ENCODE measurements at places on chromosomes 7 and 10.

DNA sequence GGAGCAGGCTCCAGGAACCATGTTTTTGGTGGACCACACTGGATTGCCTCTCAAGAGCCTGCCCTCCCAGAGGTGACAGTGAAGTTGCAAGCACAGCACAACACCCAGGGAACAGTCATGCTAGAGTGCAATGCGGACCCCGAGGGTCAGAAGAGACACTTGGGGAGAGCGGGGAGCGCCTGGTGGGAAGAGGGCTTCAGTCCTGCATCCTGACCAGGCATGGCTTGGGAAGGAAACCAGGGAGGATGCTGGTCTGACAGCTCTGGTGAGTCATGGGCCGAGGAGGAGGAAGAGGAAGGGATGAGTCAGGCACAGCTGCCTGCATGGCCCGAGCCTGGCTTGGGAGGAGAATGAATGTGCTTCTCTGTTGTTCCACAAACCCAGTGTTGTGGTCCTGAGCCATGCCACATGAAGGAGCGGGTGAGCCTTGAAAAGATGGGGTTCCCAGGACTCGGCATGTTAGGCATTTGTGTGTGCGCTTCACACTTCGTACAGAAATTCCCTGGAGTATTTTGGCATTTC is 29.5 kb upstream of the ANKRD2 start:
- DNase-seq: no peak
- H3K27me3 ChIP-seq: no peaks in the 10 kb centered on the region
- peaks cover 16% of the 10 kb centered on the region for H3K4me1 ChIP-seq
- peak overlapping the region; percentile 49 for H3K4me3 ChIP-seq
- H3K27ac ChIP-seq: peak overlapping the region; percentile 60

GRCh38 chr7:147833557-147833956 is 757.0 kb upstream of the C7orf33 start:
- no peaks in the 10 kb centered on the region for H3K27me3 ChIP-seq
- DNase-seq: no peak
- H3K27ac ChIP-seq: no peak overlapping the region
- peaks cover 4% of the 10 kb centered on the region for H3K36me3 ChIP-seq
- H3K4me1 ChIP-seq: no peaks in the 10 kb centered on the region
- no peak overlapping the region for H3K4me3 ChIP-seq

DNA sequence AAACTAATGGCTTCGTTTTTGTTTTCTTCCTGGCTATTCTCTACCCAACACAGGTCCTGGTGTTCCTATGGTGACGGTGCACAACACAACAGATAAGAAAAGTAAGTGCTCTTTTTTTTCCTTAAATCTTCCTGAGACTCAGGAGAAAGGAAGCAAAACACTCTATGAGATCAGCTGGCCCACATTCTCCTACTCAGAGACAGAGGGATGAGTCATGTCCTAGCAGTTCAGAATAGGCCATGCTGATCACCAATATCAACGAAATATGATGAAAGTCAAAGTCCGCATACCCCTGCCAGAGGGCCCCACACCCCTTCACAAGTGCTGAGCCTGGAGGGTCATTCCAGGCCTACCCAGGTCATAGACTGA is 149.2 kb downstream of the PAXIP1 start:
- no peak for DNase-seq
- no peaks in the 10 kb centered on the region for H3K4me1 ChIP-seq
- H3K27ac ChIP-seq: no peak overlapping the region
- no peak overlapping the region for H3K4me3 ChIP-seq
- H3K36me3 ChIP-seq: no peaks in the 10 kb centered on the region

DNA sequence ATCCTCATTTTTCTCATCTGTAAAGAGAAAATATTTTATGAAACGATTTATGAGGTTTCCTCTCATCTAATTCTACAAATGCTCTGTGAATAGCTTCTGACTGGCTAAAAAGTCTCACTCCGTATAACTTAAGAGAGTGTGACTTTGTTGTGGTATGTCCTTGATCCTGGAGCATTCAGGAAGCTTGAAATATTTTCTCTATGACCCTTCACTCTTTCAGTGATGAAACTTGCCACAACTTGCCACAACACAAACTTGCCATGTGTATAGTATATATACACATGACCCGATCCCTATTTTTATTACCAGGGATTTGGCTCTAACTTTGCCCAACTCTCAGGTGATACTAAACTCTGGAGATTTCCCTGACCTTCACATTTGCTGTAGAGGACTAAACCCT is 74.1 kb downstream of the TES start:
- no peaks in the 10 kb centered on the region for H3K36me3 ChIP-seq
- no peak overlapping the region for H3K27ac ChIP-seq
- no peak for DNase-seq
- H3K4me3 ChIP-seq: no peak overlapping the region
- peaks cover 7% of the 10 kb centered on the region for H3K27me3 ChIP-seq
- H3K4me1 ChIP-seq: peaks cover 5% of the 10 kb centered on the region

DNA sequence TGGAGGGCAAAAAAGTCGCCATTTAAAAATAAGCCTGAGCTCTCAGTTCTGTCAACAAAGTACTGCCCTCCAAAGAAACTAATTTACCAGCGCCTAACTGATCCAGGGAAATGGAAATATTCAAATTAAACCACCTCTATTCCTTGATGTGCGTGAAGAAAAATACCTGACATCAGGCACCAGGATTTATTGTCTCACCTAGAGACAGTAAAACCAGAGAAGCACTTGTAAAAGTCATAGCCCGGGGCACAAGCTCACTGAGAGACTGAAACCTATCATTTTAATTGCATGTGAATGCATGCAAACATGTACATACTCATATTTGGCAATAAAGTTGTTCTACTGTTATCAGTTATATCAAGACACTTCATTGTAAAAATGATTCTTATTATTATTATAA is 147.3 kb upstream of the VSTM2A start:
- no peaks in the 10 kb centered on the region for H3K4me1 ChIP-seq
- H3K4me3 ChIP-seq: no peak overlapping the region
- no peaks in the 10 kb centered on the region for H3K27me3 ChIP-seq
- no peak overlapping the region for H3K27ac ChIP-seq
- H3K36me3 ChIP-seq: no peaks in the 10 kb centered on the region

DNA sequence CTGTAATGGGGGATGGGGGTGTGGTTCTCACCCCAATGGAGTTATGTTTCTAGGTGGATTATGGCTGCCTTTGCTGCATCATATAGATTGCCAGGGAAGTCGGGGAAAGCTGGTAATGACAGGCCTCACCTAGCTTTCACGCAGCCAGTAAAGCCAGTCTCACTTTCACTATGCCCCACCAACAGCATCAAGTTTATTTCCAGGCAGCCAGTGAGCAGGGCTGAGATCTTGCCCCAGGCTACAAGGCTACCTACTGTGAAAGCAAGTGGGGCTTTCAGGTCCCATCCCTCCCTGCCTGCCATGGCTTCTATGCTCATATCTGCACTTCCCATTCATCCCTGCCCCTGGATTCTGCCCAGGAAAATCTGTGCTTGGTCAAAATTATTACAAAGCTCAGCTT is 61.7 kb upstream of the NXPH1 start:
- H3K27me3 ChIP-seq: peaks cover 62% of the 10 kb centered on the region
- H3K4me3 ChIP-seq: no peak overlapping the region
- H3K36me3 ChIP-seq: no peaks in the 10 kb centered on the region
- H3K27ac ChIP-seq: no peak overlapping the region

GRCh38 chr7:142796001-142796500 is 25.3 kb downstream of the PRSS2 start:
- H3K36me3 ChIP-seq: peaks cover 25% of the 10 kb centered on the region
- peak overlapping the region; percentile 94 for H3K27ac ChIP-seq
- H3K27me3 ChIP-seq: no peaks in the 10 kb centered on the region
- H3K4me1 ChIP-seq: peaks cover 79% of the 10 kb centered on the region

DNA sequence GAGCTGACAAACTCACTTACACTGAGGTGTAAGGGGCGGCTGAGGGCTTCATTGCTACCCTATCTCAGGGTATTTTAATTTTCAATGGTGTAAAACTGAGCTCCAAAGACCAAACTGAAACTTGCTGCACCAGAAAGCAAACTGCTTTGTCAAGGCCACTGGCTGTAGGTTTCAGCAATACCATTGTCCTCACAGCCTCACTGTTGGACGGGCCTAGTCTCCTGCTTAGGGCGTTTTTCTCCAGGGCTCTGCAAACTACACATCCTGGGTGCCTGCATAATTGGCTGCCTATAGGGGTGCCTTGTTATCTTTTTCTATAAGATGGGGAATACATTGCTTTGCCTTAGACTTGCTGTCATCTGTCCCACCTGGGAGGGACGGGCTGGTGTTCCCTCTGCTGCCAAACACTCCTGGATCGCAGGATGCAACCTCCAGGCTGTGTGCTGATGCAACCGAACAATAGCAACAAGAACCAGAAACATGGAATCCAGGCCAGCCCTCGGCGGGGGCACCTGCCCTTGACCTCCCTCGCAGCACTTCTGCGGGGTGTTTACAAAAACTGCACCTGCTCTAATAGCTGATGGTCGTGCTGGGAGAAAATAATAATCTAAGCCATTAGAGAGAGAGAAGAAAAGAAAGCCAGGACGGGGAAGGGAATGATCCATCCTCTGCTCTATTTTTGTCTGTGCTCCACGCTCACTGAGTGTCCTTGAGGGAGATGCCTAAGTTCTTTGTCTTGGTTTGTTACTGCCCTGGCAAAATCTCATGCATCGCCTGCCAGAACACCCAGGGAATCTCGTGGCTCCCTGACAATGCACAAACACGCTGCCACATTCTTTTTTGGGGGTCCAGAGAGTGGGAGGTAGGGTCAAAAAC is 104.5 kb downstream of the GALNT17 start:
- DNase-seq: no peak
- no peak overlapping the region for H3K27ac ChIP-seq
- H3K36me3 ChIP-seq: no peaks in the 10 kb centered on the region

GRCh38 chr10:44619975-44620374 is 235.1 kb upstream of the CXCL12 start:
- H3K27me3 ChIP-seq: peaks cover 4% of the 10 kb centered on the region
- DNase-seq: no peak
- H3K4me1 ChIP-seq: no peaks in the 10 kb centered on the region
- H3K4me3 ChIP-seq: no peak overlapping the region
- H3K27ac ChIP-seq: no peak overlapping the region

GRCh38 chr10:129758207-129759021 is 205.7 kb downstream of the EBF3 start:
- H3K27me3 ChIP-seq: no peaks in the 10 kb centered on the region
- H3K27ac ChIP-seq: no peak overlapping the region
- no peaks in the 10 kb centered on the region for H3K4me1 ChIP-seq
- H3K36me3 ChIP-seq: peaks cover 7% of the 10 kb centered on the region
- no peak overlapping the region for H3K4me3 ChIP-seq
- no peak for DNase-seq

- DNase-seq: no peak
- H3K27me3 ChIP-seq: no peaks in the 10 kb centered on the region
- no peak overlapping the region for H3K4me3 ChIP-seq
- H3K36me3 ChIP-seq: peaks cover 4% of the 10 kb centered on the region
- no peaks in the 10 kb centered on the region for H3K4me1 ChIP-seq
- H3K27ac ChIP-seq: no peak overlapping the region
These were observed 475.6 kb downstream of the PTPRN2 start for GRCh38 chr7:158111906-158112570.

DNA sequence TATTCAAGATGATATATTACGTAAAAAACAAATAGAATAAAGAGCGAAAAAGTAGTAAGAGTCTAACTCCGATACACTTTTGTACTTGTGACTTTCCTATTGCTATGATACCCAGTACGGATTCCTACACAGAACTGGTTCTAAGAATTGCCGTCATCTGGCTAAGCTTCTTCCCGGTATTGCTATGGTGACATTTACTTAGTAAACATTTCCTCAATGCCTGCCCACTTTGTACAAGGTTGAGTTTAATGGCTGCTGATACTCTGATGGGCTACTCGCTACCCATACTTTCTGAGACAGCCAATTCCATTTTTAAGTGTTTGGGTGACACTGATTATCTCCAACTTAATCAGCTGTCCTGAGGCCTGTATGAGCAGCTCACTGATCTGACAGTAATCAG is 55.6 kb downstream of the OSBPL3 start:
- H3K4me1 ChIP-seq: peaks cover 53% of the 10 kb centered on the region
- H3K4me3 ChIP-seq: peak overlapping the region; percentile 34
- peaks cover 5% of the 10 kb centered on the region for H3K36me3 ChIP-seq
- DNase-seq: no peak
- peak overlapping the region; percentile 87 for H3K27ac ChIP-seq

Data from natural killer cell treated with Interleukin-12 subunit alpha and Interleukin-12 subunit beta and Interleukin-15 and Interleukin-18, amount 100 ng/mL, for 72 hours (primary cell).